ENCODE measurements at places on chromosomes 1 and 21.

GRCh38 chr1:221664253-221664652, 77.6 kb downstream of the DUSP10 start:
- DNase-seq = no peak

DNA sequence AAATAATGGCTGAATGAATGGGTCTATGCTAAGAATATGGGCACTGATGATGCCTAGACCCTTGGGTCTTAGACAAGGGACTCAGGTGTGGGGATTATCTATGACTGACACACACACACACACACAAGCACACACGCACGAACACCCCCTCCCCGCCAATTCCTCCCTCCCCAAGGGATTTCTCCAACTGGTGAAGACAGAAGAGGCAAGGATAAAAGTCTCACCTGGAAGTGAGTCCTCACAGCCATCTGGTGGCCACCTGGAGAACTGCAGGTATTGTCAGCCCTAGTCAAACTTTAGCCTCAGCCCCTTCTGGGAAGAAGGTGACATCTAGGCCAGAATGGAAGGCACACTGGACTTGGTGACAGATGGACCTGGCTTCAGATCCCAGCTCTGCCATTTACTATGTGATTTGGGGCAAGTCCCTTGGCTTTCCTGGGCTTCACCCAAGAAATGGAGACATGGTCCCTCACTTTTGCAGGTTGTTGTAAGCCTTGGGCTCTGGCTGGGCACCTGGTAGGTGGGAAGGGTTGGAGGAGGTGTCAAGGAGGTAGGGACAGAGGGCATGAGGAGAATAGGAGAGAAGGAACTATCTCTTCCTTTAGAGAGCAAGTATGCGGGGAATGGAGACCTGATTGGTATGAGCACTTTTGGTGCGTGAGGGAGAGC, 4.0 kb upstream of the GPR3 start:
- peak; percentile 80 for DNase-seq

DNA sequence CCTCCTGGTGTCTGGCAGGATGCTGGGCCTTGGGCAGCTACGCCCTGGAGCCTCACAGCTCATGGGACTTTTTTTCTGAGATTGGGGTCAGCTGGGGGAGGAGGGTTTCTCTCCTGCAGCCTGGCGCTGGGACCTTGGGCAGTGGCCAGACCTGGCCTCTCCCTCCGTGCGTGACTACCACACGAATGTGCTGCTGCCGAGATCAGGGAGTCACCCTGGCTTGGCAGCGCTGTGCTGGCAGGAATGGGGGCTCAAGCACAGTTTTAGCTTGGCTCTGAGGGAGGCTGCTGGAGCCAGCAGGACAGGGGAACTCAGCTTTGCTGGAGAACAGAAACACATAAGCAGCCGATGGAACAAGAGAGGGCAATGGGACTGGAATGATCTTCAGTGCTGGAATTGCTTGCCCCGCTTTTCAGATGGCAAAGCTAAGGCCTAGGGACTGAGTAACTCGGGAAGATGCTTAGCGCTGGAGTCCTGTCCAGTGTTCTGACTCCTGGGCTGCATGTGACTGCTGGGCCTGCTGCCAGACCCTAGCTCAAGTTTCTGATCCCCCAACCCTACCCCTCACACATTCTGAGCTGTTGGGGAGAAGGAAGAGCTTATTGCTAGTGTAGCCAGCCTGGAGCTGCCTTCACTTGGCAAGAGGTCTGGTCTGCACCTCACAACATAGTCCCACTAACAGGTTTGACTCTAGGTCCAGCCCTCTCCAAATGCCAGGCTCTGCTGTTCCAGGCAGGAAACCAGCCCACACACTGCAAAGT, 69.9 kb downstream of the NAV1 start:
- DNase-seq = no peak

GRCh38 chr1:93972341-93972740, 63.1 kb upstream of the GCLM start:
- no peak for DNase-seq

- DNase-seq = peak; percentile 19
Observed at GRCh38 chr1:121522061-121522759, 337.4 kb downstream of the SRGAP2C start.

DNA sequence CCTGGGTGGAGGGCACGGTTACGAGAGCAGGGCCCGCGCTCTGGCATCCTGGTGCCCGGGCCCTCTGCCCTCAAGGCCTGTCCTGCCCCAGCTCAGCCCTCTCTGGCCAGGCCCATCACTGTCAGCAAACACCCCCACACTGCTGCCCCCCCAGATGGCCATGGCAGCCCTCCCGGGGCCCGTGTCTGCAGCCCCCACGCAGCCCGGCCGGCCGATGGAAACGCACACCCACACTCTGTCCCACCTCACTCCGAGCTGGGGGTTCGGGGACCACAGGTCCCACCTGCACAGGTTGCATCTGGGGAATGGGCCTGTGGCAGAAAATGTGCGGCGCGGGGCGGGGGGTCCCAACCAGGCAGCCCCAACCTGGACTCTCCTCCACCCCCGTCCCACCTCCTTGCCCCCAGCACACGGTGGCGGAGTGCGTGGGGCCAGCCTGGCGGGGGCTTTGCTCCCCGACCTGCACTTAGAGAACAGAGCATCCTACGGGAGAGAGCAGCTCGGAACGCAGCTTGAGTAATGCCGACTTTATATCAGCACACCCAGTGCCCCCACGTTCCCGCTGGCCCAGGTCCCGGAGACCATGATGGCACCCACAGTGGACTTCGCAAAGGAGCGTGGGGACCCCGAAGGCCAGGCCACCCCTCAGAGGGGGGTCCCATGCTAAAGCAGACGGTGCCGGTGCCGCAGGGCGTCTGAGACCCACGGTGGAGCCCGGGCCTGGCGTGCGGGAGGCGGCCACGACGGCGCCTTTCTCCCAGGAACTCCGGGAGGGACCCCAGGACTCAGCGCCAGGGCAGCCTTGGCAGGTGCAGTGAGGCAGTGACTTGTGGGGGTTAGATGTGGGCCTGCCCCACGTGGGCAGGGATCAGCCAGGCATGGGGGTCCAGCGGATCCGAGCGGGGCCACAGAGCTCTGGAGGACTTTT, 7.5 kb upstream of the RNF223 start:
- DNase-seq = no peak

DNA sequence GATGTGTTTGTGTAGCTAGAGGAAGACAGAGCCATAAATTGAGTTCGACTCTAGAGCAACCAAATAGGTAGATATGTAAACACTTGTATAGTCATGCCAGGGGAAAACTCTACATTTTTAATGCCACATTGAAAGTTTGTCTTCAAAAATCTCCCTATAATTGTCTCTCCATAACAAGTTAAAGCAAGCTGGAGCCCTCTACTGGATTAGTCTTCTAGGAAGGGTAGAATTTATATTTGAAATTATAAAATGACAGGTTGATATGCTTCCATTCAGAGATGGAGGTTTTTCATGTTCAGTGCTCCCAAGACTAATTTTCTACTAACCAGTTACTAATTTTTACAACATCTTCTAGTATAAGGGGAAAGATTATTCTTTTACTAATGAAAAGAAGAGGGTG, 13.1 kb upstream of the COL24A1 start:
- no peak for DNase-seq

DNA sequence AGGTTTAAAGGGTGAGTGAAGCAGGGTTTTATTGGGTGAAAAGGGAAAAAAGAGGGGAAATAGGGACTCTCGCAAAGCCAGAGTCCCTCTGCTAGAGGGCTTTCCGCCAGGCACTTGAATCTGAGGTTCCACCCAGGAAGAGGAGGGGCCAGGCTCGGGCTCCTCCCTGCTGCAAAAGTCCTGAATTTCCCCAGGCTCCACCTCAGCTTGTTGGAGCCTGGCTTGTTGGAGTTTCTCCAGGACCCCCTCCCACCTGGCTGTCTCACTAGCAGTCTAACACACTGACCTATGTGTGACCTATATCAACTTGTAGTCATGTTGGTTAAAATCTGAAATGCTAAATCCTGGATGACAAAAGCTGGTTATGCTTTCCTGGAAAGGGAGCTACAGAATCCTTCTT, 25.5 kb downstream of the GBP2 start:
- DNase-seq = no peak

Data from HuH-7.5 (cell line).